NK-92 treated with Interleukin-12 subunit alpha and Interleukin-12 subunit beta, amount 100 ng/mL, for 24 hours (cell line): ENCODE measurements at places on chromosomes 4 and X.

- no peak for DNase-seq
Observed at GRCh38 chr4:140739971-140740370, 16.2 kb downstream of the TBC1D9 start.

GRCh38 chr4:7397206-7398103 lies 37.3 kb downstream of the PSAPL1 start:
- DNase-seq, result no peak

- DNase-seq, result no peak
Observed at GRCh38 chrX:155031657-155032056, 5.0 kb downstream of the FUNDC2 start.

- DNase-seq, result no peak
Observed at GRCh38 chr4:13910556-13910955, 283.0 kb upstream of the BOD1L1 start.

DNA sequence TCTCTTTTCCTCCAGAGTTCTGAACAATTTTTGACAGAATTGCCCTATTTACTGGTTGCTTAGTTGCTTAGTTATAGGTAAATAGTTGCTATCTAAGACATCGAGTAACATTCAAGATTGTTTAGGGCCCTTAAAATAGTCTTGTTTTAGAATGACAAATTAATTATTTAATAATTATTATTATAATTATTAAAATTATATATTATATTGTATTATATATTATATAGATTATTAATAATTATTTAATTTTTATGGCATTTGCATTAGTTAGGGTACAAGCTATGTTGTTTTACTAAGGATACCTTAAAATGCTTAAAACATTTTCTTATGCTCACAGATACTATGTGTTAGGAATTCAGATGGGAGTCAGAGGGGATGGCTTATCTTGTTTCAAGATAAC lies 59.2 kb downstream of the NPY1R start:
- no peak for DNase-seq

DNA sequence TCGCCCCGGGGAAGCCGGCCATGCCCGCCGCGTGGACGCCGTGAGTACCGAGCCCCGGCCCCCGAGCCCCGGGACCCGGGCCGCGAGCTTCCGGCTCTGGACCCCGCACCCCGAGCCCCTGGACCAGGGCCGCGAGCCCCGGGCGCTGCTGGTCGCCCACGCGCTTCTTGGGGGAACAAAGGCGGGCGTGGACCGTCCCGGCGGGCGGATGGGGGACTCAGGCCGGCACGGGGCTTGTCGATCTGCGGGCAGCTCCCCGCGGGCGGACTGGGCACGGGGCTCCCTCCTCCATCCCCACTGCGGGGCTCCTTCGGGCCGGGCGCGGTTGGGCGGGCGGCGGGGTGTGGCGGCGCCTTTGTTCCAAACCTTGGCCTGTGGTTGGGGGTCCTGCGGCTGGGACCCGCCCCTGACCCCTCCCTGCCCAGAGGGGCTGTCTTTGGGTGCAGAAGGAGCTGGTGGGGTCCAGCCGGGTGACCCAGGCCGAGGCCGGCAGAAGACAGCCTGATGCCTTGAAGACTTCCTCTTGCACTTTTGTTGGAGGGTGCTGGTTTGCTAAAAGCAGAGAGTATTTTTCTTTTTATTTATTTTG lies 25.2 kb upstream of the ADD1 start:
- no peak for DNase-seq

- no peak for DNase-seq
Observed at GRCh38 chr4:604131-604530, 21.2 kb upstream of the PDE6B start.

DNA sequence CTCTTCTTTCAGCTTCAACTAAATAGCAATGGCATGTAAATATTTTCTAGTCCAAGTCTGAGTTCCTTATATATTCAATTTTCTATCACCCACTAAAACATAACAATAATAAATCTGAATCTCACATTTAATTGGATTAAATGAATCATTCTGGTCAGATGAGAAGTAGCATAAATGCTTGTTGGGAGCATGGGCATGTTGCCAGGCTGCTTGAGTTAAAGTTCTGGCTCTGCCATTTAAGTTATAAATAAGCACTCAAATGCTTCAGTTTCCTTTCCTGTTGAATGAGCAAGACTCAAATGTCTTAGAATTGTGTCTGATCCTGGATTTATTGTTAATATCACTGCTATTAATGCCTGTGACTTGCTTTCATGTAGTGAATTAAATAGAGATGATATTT lies 496.3 kb downstream of the STPG2 start:
- DNase-seq, result no peak

DNA sequence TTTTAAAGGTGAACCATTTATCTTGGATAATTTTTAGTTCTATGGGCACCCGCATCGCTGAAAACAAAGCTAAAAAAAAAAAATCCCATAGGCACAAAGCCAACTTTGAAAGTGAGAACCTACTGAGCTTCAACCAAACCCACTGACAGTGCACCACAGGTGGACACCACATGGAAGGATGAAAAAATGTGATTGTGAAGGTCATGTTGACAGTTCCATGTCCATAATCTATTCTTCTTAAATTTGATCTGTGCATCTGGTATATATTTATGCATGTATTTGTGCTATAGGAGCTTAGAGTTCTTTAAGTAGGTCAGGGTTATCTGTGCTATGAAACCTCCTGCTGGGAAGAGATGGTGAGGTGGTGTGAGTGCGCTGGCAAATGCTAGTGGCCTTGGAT lies 374.3 kb downstream of the SPRY1 start:
- DNase-seq, result no peak

DNA sequence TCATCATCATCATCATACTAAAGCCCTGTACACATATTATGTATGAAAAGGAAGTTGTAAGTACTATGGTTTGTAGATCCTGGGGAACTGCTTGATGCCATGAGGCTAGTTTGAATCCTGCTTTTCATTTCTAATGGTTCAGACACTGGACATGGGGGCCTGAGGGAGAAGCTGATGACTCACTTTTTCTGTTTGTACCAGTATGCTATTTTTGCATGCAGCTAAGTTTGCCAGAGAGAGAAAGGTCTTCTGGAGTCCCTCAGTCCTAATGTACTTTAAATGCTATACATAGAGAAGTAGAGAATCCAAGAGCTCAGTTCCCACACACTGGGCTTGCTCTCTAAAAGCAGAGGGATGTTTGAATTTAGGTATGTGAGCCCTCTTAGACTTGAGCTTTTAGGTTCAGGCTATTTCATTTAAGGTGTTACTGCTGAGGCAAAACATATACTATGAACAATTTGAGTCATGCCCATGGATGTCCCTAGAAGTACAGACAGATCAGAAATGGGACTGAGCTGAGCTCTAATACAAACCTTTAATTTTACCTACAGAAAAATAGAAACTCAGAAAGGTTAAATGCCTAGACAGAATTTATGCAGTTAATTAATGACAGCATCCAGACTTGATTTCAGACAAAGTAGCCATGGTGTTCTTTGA lies 17.6 kb upstream of the HS3ST1 start:
- DNase-seq, result no peak

DNA sequence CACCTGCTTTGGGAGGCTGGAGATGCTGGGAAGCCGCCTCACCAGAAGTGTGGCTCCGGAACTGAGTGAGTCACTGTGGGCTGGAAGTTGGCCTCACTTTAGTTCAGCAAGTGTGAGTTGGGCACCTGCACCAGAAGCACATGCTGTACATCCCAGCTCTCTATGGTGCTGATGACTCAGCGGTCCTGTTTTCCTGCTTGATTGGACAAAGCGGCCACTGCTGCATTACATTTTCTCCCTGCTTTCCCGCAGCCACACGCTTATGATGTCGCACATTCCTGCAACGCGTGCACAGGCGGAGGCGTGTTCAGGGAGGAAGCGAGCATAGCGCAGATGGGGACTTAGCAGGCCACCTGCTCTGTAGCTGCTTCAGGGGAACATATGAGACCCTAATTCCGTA lies 26.7 kb upstream of the CLDN34 start:
- peak; percentile 6 for DNase-seq

DNA sequence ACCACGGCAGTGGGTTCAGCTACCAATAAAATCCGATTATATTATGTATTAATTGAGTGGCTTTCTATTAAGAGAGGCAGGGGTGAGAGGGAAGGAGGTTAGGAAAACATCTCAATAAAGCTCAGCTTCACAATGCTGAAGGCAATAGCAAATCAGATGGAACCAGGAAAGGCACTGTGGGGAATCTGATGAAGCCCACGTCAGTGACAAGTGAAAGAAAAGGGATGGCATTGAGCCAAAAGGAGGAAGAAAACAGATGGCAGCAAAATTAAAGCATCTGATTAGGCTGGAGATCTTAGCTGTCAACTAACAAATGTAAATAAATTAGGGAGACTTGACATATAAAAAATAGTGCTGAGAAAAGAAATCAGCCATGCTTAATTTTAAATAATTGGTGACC lies 180.9 kb downstream of the RASL11B start:
- no peak for DNase-seq

DNA sequence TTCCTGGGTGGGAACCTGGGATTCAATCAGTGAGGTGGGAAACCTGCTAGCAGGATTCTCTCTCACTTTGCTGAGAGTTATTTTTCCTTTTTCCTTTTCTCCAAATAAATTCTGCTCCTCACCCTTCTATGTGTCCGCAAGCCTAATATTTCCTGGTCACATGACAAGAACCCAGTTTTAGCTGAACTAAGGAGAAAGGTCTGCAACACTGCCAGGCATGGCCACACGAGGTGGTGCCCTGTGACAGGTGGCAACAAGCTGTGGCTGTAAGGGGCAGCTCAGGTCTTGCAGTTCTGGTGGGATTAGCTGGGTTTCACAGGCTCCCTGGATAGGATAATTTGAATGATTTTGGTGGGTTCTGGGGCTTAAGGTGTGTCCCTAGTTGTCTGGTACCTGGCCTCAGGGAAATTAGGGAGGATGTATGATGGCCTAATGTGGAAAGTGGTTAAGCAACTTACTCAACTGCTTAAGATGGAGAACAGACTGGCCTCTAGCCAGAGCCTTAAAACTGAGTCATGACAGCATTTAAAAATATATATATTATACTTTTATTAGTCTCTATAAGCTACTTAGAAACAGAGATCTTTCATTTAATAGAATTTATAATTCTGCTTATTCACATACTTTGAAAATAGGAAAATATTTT lies 215.0 kb downstream of the IL15 start:
- DNase-seq, result no peak

DNA sequence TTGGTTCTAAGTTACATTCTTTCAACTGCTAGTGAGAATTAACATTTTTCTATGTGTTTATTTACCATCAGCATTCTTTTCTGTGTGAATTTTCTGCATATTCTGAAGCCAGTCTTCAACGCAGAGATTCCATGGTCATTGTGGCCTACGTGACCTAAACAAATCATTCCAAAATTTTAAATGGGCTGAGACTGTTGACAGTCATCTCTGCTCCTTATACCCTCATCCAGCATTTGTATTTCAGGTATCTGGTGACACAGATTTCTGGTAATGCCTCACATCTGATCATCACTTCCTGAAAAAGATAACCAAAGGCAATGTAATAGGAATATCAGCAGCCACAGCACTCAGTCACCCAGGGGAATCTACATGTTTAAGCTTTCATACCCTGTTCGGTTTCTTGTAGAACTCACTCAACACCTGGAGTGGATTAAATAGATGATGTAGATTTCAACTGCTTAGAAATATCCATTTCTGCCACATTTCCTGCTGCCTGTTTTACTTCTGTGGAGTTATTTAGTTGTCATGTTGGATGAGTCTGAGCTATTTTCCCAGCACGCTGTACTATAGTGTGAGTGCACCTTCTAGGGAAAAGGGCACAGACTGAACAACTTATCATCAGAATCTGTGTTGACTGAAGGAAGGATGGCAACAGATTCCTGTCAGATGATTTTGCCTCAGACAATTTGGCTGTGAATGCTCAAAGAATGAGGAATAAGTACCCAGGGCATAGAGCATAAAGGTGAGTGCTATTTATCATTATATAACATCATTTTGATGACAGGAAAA lies 73.0 kb upstream of the HPGD start:
- no peak for DNase-seq

GRCh38 chrX:109774706-109775105 lies 41.6 kb upstream of the ACSL4 start:
- DNase-seq, result no peak

GRCh38 chrX:120739300-120739699 lies 109.4 kb upstream of the C1GALT1C1 start:
- DNase-seq, result no peak

- no peak for DNase-seq
Observed at GRCh38 chr4:64729561-64729960, 320.3 kb upstream of the TECRL start.

DNA sequence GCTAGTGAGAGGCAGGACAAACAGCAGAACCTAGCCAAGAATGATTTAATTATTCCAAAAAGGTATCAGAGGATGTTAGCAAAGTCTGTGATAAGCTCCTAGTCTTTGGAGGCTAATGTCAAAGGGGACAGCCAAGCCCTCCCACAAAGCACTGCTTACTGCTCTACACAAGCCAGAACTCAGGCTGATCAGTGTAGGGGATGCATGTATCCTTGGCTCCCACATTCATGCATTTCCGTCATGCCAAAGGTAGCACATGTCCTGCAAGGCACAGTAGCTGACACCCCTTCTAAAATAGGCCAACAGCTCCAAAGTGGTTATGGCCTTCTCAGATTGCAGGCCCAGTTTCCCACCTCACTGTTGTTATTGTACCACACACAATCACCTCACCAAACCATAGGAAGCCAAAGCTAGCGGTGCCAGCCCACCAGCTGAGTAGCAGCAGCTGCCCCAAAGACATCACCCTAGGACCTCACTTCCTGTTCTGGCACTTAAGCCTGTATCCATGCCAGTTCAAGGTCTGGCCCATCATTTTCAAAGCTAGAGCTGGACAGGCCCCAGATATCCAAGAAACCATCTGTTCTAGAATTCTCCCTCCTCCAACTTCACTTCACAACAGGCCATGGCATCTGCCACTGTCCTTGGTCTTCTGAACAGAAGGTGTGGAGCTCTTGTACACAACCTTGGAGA lies 40.9 kb downstream of the TSPAN5 start:
- no peak for DNase-seq

- no peak for DNase-seq
Observed at GRCh38 chr4:108758498-108758897, 4.4 kb downstream of the ETNPPL start.

DNA sequence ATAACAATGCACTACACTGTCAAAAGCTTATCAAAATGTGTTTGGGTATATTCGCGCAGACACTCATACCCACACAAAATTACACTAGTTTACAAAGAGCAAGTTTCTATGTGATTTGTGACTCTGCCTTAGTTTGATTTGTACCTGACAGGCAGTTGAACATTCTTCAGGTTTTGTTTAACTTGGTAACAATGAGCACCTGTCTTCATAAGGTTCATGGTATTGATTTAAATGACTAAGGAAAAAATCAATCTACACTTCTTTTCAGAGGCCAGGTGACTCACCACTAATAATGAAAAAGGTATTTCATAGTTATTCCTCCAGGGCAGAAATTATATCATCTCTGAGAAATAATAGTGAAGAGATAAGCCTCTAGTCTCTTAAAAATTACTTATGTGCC lies 1114.6 kb upstream of the AGA start:
- DNase-seq, result no peak

GRCh38 chr4:150010525-150011126 lies 67.6 kb upstream of the DCLK2 start:
- DNase-seq, result no peak

DNA sequence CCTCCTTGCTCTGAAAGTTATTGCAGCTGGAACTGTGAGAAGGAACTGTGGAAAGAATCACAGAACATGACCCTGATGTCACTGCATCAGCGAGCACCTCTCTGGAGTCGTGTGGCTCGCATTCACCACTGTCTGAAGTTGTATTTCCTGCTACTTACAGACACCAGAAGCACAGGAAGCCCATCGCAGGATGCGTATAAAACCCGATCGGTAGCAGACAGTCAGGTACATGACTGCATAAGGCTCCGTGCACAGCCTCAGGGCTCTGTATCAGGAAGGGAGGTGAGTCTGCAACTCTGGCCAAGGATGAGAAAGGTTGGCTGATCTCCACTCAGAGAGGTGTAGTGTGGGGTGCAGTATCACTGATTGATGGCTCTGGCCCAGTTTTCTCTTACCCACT lies 134.4 kb downstream of the EVC2 start:
- DNase-seq, result no peak
